AG08395 (cell line): ENCODE measurements at places on chromosomes 4 and X.
A peak's percentile ranks its signal among the peaks of the same experiment; 100 is the strongest.

DNA sequence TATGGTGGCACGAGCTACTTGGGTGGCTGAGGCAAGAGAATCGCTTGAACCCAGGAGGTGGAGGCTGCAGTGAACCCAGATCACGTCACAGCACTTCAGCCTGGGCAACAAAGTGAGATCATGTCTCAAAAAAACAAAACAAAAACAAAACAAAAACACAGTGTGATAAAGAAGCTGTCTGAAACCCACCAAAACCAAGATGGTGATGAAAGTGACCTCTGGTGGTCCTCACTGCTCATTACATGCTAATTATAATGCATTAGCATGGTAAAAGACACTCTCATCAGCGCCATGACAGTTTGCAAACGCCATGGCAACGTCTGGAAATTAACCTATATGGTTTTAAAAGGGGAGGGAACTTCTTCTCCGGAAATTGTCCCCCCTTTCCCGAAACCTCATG is 29.4 kb upstream of the OPHN1 start:
- no peak for DNase-seq

DNA sequence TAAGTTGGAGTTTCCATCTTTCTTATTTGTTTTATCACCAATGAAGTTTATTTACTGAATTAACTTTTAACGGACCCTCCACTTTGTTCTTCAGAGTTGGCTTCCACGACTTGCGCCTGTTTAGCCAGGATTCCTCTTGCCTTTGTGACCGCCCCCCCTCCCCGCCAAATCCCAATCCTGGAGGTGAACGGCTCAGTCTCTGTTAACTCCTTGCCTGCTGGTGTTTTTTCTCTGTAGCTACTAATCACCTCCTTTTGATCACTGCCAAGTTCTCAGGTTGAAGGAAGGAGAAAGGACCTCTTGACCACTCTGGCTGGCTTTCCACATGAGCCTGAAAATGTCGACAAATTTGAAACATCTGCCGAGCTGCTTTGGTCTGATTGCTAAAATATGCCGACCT is 46.8 kb upstream of the BCOR start:
- no peak for DNase-seq

DNA sequence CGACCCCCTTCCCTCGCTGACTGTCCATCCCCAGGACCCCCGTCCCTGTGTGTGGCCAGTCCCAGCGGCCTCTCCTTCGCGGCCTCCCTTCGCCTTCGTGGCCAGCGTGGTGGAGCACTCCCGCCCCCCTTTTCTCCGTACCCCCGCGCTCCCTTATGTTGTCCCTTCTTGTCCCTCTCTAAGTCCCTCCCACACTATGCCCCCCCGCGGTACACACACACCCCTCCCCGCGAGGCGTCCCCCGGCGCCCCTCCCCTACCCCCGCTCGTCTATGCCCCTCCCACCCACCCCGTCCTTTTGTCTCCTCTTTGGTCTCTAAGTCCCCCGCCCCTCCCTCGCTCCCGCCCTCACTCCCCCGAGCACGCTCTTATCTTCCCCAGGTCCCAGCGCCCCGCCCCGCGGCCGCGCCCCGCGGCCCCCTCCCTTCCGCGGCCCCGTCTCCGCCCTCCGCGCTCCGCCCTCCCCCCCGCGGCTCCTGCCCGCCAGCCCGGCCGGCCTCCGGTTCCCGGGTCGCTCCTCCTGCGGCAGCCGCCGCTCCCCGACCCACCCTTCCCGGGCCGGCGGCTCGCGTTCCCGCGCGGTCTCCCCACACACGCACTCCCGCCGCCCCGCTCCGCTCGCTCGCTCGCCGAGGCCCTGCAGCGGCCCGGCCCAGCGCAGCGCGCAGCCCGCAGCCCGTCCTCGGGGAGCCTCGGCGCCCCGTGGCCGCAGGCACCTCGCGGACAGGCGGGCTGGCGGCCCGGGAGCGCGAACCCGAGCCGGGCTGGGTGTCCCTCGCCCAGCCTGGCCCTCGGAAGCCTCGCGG is 26.3 kb downstream of the UTP14A start:
- DNase-seq = peak; percentile 90

DNA sequence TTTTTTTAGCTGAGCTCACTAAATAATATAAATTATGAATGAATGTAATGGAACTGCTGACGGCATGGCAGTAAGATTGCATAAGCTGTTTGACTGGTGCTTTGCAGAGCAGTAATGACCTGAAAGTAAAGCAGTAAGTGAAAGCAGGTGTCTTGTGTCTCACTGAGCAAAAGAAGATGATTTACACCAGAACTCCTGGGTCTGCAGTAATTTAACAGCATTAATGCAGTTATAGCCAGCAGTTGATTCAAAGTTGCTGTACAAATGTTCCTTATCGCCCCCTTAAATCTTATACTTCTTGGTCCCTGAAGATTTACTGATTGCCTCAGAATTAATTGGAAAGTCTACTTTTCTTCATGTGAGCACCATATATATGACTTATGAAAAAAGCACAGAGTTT is 187.7 kb downstream of the DCTD start:
- DNase-seq = no peak

DNA sequence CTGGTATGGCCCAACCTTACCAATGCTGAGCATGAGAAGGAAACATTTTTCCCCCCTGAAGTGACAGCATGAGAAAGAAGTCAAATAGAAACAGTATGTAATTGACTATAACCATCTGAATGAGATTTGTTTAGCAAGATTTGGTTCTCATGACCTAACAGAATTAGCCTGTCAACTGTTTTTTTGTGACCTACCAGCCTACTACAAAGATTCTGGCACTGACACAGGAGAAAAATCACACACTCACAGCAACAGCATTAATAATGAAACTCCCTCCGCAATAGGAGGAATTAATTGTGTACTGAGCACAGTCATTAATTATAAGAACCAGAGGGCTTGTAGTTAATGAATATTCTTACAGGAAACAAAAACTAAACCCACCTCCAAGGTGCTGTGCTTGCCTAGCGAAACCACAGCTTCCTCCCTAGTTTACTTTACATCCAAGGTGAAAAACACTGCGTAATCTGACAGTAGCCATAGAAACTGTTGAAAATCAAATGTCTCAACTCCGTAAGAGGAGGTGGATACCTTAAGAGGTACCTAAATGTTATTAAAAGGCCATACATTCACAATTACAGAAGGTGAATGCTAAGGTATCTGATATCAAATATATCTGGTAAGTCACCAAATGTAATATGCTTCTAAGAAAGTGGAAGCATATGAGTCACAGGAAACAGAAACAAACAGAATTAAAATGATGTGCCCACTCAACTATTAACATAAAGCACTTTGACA is 34.9 kb downstream of the MMRN1 start:
- no peak for DNase-seq

- DNase-seq = no peak
Observed at GRCh38 chrX:39542316-39542715, 555.4 kb downstream of the BCOR start.

- DNase-seq = no peak
Observed at GRCh38 chr4:162401021-162401420, 237.2 kb upstream of the FSTL5 start.

- no peak for DNase-seq
Observed at GRCh38 chr4:145723336-145723735, 43.4 kb downstream of the C4orf51 start.

GRCh38 chrX:129577473-129577872 is 37.4 kb downstream of the OCRL start:
- DNase-seq = peak; percentile 81

- no peak for DNase-seq
Observed at GRCh38 chrX:107117993-107118321, 665 bp downstream of the RBM41 start.

- DNase-seq = no peak
Observed at GRCh38 chrX:69546417-69546816, 42.3 kb downstream of the NALF2 start.

GRCh38 chr4:4888695-4889094 is 29.2 kb downstream of the MSX1 start:
- DNase-seq = no peak

DNA sequence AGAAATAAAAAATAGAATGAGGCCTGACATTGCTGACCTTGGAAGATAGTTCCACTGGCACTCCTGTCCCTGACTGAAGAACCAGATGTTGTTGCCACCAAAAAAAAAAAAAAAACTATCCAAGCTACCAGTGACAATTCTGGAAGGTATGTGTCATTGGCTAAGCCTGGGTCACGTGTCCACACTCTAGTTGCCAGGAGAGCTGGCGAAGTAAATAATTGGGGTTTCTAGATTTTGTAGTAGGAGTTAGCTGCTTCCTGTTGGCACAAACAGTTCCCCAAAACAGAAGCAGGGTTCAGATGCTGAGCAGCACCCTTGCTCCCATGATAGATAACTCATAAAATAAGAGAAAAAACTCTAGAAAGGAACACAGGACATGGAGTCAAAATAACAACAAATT is 20.5 kb downstream of the MND1 start:
- DNase-seq = no peak

GRCh38 chr4:94665500-94666404 is 92.0 kb upstream of the BMPR1B start:
- no peak for DNase-seq

DNA sequence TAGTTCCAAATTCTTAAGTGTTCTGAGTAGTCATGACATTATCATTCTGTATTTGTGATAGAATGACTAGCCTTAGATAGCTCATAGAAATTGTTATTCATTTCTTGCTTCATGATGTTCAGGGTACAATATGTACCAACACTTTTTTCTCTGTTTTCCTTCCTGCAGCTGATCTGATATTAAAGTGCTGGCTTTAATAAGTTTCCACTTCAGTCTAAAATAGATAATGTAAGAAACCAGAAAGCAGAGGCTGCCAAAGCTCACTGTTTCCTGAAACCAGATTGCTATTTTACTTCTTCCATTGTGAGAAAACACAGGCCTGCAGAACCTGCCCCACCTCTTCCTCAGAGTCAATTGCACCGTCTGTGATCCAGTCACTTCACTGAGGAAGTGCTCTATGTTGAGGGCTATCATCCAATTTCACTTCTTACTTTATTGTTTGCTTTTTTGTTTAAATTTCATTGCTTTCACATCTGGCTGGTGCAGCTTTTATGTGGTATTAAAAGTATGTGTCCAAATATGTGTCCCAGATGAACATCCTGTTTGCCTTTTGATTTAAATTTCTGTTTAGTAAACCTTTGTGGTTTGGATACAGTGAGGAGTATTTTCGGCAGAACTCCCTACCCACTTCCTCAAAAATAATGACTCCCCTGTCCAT is 652.1 kb downstream of the ANKRD50 start:
- peak; percentile 22 for DNase-seq

DNA sequence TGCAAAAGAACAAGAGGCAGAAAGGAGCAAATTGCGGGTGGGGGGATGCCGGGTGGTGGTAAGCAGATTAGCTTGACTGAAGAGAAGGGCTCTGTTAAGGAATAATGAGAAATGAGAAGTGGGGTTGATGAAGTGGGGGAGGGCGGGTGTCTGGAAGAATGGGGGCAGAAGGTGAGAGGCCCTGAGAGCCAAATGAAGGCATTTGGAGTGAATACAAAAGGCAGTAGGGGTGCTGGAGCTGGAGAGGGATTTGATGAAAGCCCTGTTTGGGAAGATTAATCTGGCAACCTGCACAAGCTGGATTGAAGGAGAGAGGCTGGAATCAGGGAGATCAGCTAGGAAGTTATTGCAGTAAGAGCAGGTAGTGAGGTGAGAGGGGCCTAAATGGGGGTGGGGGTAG is 82.1 kb downstream of the GUCY2F start:
- no peak for DNase-seq

DNA sequence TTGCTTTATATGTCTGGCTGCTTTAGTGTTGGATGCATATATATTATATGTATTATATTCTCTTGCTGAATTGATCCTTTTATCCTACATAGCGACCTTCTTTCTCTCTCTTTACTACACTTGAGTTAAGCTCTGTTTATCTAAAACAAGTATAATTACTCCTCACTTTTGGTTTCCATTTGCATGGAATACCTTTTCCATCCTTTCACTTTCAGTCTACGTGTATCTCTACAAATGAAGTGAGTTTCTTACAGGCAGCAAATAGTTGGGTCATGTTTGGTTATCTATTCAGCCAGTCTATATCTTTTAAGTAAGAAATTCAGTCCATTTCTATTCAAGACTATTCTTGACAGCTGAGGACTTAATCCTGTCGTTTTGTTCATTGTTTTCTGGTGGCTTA is 167.5 kb upstream of the USP38 start:
- DNase-seq = no peak

- no peak for DNase-seq
Observed at GRCh38 chr4:74654230-74654681, 140.1 kb downstream of the BTC start.

- DNase-seq = no peak
Observed at GRCh38 chr4:95431678-95432077, 117.1 kb downstream of the UNC5C start.

DNA sequence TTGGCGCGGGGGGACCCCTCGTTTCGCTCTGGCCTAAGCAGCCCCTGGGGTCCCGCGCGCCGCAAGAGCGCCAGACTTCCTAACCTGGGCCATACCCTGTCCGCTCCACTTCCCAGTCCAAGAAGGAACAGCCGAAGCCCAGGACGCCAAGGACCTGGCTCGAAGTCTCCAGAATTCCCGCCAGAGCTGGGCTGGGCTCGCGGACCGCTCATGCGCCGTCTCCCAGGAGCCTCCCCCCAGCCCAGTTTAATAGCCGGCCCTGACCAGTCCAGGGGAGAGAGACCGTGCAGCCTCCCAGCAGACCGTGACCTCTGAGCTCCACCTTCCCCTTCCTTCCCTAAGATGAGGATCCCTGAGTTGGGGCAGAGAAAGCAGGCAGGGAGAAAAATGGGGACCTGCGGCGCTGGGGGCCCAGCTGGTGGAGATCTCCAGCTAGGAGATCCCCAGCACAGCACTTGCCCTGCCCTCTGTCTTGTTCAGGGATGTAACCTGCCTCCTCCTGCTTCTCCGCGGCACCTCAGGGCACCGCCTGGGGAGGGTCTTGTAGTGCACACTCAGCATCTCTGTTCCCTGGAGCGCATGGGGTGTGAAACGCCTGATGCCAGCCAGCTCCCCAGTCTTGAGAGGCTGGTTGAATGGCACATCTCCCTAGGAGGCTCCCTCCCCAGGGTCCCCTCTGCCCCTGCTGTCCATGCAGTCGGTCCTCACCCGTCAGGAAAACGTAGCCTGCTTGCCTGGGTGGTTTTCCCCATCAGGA is 1.2 kb upstream of the LETM1 start:
- DNase-seq = peak; percentile 44

DNA sequence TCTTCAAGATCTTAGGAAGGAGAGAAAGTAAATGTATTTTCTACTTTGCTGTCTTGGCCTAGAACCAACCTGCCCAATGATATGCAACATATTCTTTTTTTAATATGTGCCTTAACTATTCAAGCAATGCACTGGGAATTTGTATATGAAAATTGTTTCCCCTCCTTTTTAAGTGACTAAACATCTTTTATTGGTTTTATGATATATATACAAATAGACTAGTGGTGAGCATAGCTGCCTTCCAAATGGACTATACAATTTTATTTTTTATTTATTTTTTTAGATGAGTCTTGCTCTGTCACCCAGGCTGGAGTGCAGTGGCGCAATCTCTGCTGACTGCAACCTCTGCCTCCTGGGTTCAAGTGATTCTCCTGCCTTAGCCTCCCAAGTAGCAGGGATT is 10.3 kb downstream of the NOCT start:
- no peak for DNase-seq

GRCh38 chr4:128682942-128683666 is 126.4 kb upstream of the JADE1 start:
- no peak for DNase-seq
